Neuronal stem cell (in vitro differentiated cells): ENCODE measurements at places on chromosomes 16 and 17.

GRCh38 chr16:17389384-17389783, 81.4 kb downstream of the XYLT1 start:
- H3K4me3 ChIP-seq = no peak overlapping the region
- no peaks in the 10 kb centered on the region for H3K36me3 ChIP-seq
- H3K27me3 ChIP-seq = no peaks in the 10 kb centered on the region

- H3K27ac ChIP-seq = no peak overlapping the region
- H3K36me3 ChIP-seq = no peaks in the 10 kb centered on the region
- DNase-seq = no peak
- no peak overlapping the region for H3K4me3 ChIP-seq
- peaks cover 32% of the 10 kb centered on the region for H3K4me1 ChIP-seq
- no peaks in the 10 kb centered on the region for H3K27me3 ChIP-seq
These were observed 45.8 kb upstream of the GSE1 start for GRCh38 chr16:85567101-85567866.

DNA sequence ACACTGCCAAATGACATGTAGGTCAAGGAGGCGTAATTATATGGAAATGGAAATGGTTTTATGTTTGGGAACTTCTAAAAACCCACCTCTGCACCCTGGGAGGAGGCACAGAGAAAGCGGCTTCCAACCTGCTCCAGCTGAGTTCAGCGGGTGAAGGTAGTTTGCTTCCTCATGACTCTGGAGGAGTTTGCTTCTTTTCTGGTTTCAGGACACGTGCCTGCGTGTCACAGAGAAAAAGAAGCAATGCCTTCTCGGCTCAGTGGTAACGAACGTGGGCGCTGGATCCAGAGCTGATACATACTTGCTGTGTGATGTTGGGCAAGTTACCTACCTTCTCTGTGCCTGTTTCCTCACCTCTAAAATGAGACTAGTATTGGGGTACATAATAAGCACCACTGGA, 22.1 kb downstream of the GPR139 start:
- H3K4me1 ChIP-seq = no peaks in the 10 kb centered on the region
- H3K27ac ChIP-seq = no peak overlapping the region
- no peak overlapping the region for H3K4me3 ChIP-seq
- no peak for DNase-seq

DNA sequence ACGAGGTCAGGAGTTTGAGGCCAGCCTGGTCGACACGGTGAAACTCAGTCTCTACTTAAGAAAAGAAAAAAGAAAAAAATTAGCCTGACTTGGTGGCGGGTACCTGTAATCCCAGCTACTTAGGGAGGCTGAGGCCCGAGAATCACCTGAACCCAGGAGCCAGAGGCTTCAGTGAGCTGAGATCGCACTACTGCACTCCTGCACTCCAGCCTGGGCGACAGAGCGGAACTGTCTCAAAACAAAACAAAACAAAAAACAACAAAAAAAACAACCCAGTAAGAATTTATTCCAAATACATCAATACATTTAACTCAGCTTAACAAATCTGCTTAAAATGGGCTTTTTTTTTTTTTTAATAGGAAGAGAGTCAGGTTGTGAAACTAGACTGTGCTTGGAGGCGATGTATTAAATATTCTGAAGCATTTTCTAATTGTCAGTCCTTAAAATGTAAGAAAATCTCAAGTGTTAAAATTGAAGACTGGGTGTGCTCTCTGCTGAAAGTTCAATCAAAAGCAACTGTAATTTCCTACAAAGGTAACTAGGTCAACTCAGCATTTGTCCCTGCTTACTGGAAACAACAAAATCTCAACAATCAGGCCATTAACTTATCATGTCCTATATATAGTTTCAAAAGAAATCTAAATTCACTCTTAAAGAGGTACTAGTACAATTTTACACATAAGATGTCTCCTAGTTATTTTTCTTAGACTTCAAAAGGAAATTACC, 23.2 kb downstream of the KANSL1 start:
- no peak overlapping the region for H3K4me3 ChIP-seq
- no peaks in the 10 kb centered on the region for H3K4me1 ChIP-seq
- no peaks in the 10 kb centered on the region for H3K27me3 ChIP-seq
- no peak overlapping the region for H3K27ac ChIP-seq

DNA sequence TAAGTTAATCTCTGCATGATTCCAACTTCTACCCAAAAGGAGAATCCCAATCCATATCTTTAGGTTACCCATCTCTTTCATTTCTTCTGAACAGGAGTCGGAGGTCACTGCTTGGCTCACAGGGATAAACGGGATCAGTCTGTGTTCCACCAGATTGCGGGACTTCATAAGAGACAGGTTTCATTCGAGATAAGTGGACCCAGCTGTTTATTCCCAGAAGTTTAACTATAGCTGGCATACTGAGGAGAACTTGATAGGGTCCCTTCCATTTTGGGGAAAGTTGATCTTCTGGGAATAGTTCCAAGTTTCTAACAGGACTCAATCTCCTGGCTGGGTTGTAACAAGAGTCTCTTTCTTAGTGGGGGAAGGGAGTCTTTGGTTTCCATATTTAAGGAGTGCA, 45.4 kb upstream of the ARL4D start:
- no peaks in the 10 kb centered on the region for H3K27me3 ChIP-seq
- H3K36me3 ChIP-seq = no peaks in the 10 kb centered on the region
- DNase-seq = no peak
- H3K4me1 ChIP-seq = no peaks in the 10 kb centered on the region
- H3K4me3 ChIP-seq = no peak overlapping the region

DNA sequence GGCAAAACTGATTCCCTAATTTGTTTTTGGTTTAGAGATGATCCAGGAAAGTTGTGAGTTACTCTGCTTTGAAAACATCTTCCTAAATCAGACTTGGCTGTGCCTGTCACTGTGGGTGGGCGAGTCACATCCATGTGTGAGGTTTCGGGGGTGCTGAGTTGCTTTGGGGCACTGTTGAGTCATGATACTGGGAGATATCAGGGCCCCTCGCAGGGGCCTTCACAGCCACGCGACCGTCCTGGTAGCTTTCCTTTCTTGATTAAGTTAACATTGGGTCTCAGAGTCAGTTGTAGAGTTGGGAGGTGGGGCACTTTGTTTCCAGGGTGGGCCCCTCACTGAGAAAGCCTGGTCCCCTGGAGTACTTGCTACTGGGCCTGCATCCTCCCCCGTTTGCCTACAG, 58.3 kb upstream of the LGALS9 start:
- no peaks in the 10 kb centered on the region for H3K27me3 ChIP-seq
- peaks cover 10% of the 10 kb centered on the region for H3K4me1 ChIP-seq
- no peak overlapping the region for H3K27ac ChIP-seq
- no peak for DNase-seq
- no peaks in the 10 kb centered on the region for H3K36me3 ChIP-seq
- H3K4me3 ChIP-seq = no peak overlapping the region

GRCh38 chr17:19264268-19264667, 27.1 kb downstream of the EPN2 start:
- peaks cover 13% of the 10 kb centered on the region for H3K4me1 ChIP-seq
- H3K36me3 ChIP-seq = no peaks in the 10 kb centered on the region
- DNase-seq = no peak
- no peaks in the 10 kb centered on the region for H3K27me3 ChIP-seq

DNA sequence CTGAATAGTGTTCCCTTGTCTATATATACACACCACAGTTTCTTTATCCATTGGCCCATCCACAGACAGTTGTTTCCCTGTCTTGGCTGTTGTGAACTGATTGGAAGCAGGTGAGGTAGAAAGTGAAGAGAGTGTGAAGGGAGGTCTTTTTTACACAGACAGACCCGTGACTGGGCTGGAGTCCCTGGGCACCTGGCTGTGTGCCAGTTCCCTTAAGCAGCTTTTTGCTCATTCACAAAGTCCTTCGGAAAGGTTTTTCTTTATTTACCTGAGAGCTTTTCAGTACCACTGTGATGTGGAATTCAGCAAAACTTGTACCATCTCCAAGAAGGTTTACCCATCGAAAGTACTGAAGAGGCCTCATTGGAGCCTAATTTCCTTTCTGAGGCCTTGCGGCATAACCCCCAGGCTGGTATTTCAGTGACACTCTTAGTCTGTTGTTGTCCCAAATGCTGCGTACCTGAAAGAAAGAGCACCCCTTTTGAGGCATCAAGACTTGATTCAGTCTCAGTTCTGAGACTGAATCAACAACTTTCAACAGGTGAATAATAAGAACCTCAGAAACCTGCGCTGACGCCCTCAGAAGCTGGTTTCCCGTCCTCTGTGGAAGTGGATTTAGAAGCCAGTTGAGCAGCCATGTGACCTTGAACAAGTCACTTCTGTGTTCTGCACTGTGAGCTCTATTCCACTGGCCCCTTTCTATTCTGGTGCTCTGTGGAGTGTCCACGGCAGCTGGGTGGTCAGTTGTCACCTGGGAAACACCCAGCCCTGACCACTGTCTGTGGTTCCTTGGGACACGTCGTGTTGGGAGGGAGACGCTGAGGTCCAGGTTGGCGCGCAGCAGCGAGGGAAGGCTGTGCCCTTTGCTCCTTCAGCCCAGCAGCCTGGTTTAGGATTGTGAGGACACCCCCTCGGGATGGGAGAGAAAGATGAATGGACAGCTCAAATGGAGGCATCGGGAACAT, 53.9 kb upstream of the CRISPLD2 start:
- DNase-seq = no peak
- no peaks in the 10 kb centered on the region for H3K27me3 ChIP-seq
- peaks cover 13% of the 10 kb centered on the region for H3K4me1 ChIP-seq
- H3K27ac ChIP-seq = peak overlapping the region; percentile 34
- no peak overlapping the region for H3K4me3 ChIP-seq

DNA sequence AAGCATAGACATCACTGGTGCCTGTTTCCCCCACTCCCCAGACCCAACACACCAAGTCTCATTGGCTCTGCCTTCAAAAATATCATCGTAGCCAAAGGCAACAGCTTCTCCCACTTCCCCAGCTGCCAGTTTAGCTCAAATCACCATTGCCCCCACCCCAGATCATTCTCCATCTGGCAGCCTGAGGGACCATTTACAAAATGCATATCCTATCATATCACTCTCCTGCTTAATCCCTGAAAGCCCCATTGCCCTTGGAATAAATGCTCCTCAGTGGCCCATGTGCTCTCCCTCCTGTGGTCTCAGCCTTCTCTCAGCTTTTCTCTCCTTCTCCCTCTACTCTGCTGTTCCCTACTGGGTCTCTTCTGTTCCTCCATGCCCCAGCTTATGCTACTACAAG, 68.3 kb downstream of the CACNG3 start:
- no peaks in the 10 kb centered on the region for H3K36me3 ChIP-seq
- no peak overlapping the region for H3K27ac ChIP-seq
- no peak for DNase-seq
- H3K4me3 ChIP-seq = no peak overlapping the region

- H3K36me3 ChIP-seq = no peaks in the 10 kb centered on the region
- no peak overlapping the region for H3K27ac ChIP-seq
- H3K4me3 ChIP-seq = no peak overlapping the region
- no peaks in the 10 kb centered on the region for H3K27me3 ChIP-seq
These were observed 170.5 kb downstream of the TANC2 start for GRCh38 chr17:63136369-63137012.

DNA sequence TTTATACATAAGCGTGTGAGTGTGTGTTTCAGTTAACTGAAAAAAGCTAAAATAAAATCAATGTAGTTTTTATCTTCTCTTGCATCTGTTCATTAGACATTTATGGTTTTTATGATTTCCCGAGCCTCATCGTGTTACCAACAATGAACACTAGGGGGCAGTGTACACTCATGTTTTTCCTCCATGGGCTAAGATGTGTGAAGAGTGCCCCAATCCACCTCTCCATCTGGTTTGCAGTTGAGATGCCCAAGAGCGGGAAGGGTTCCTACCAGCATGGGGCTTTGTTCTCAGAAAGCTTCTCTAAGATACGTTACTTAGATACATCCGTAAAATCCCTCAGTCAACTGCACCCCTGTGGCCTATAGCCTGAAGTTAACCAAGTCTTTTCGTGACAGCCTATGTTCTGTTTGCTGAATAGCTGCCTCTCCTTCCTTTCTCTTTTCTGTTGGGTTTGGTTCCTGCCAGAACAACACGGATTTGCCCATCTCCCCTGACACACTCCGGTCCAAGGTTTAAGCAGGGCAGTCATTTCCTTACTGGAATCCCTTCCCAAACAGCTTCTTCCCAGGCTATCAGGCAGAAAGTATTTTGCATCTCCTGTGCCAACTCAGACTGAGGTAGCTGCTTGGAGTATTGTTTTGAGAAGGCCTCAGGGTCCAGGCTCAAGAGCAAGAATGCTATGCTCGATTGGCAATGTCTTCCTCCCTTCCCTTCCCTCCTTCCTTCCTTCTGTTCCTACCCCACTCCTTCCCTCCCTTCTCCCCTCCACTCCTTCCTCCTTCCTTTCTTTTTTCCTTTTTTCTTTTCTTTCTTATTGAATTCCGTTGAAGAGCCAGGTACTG, 12.9 kb upstream of the ELAC2 start:
- H3K27me3 ChIP-seq = no peaks in the 10 kb centered on the region
- H3K4me3 ChIP-seq = no peak overlapping the region
- no peak overlapping the region for H3K27ac ChIP-seq
- peak; percentile 67 for DNase-seq
- H3K36me3 ChIP-seq = no peaks in the 10 kb centered on the region
- peaks cover 2% of the 10 kb centered on the region for H3K4me1 ChIP-seq

GRCh38 chr16:82636485-82636884, 9.7 kb downstream of the CDH13 start:
- H3K4me3 ChIP-seq = no peak overlapping the region
- no peaks in the 10 kb centered on the region for H3K4me1 ChIP-seq

- peaks cover 97% of the 10 kb centered on the region for H3K36me3 ChIP-seq
- no peaks in the 10 kb centered on the region for H3K27me3 ChIP-seq
- no peak for DNase-seq
- no peaks in the 10 kb centered on the region for H3K4me1 ChIP-seq
These were observed 127.1 kb downstream of the SPAG9 start for GRCh38 chr17:50993544-50993943.

DNA sequence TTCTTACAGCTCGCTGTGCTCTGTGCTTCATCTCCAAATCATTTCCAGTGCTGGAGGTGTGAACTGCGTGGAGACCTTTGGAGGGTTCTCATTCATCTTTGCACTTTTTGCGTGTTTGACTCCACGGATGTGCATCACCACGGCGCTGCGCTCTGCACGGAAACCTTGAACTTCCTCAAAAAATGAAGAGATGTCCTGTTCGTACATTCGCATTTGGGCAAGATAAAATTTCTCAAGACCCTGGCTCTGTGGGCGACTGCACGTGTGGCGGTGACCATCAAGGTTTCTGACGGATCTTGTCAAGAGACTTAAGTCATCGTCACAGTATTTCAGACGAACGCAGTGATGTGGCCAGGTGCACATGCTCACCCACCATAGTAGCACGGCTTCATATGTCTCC, 10.3 kb upstream of the PVALEF start:
- no peaks in the 10 kb centered on the region for H3K27me3 ChIP-seq
- H3K4me3 ChIP-seq = no peak overlapping the region
- H3K4me1 ChIP-seq = no peaks in the 10 kb centered on the region
- DNase-seq = no peak

- no peaks in the 10 kb centered on the region for H3K27me3 ChIP-seq
- no peak for DNase-seq
- no peak overlapping the region for H3K4me3 ChIP-seq
- H3K27ac ChIP-seq = no peak overlapping the region
- no peaks in the 10 kb centered on the region for H3K36me3 ChIP-seq
- H3K4me1 ChIP-seq = no peaks in the 10 kb centered on the region
These were observed 11.1 kb downstream of the SMIM36 start for GRCh38 chr17:55500103-55500502.
